Naive thymus-derived CD8-positive, alpha-beta T cell (primary cell): ENCODE measurements at places on chromosomes 12 and 14.

DNA sequence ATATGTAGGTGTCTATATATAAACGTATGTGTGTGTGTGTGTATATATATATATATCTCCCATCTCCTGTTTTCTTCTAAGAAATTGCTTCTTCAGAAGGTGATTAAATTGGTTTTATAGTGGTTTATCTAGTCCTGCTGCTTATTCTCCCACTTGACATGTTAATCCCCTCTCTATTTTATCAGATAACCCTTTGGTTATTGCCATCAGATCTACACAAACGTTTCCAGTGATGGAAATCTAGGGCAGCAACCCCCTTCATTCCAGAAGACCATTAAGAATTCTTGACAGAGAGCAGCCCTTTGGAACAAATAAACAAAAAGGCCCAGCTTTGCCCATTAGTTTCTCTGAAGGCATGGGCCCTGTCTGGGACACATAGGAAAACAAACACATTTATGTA lies 34.2 kb upstream of the YARS2 start:
- H3K36me3 ChIP-seq = no peaks in the 10 kb centered on the region
- H3K27me3 ChIP-seq = peaks cover 8% of the 10 kb centered on the region
- no peak overlapping the region for H3K27ac ChIP-seq
- no peaks in the 10 kb centered on the region for H3K4me1 ChIP-seq
- H3K4me3 ChIP-seq = no peak overlapping the region
- no peak for DNase-seq

DNA sequence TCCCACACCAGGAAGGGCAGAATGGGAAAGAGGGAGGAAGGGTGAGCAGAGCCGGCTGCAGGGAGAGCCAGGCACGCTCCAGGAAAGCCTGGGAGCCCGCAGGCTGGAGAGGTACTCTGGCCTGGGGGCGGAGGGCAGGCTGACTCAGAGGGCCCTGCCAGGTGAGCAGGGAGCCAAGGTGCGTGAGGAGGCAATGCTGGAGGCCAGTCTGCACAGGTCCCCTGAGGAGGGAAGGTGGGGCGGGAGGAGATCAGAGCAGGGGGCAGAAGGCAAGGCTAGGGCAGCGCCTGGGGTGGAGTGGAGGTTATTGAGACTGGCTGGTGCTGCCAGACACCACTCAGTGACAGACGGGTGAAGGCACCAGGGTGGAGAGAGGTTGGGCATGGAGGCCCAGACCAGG lies 385.0 kb downstream of the BCL11B start:
- no peak overlapping the region for H3K27ac ChIP-seq
- no peaks in the 10 kb centered on the region for H3K27me3 ChIP-seq
- no peaks in the 10 kb centered on the region for H3K36me3 ChIP-seq
- H3K4me1 ChIP-seq = peaks cover 22% of the 10 kb centered on the region

- H3K27me3 ChIP-seq = peaks cover 15% of the 10 kb centered on the region
- no peak for DNase-seq
- H3K4me3 ChIP-seq = peak overlapping the region; percentile 50
- no peaks in the 10 kb centered on the region for H3K4me1 ChIP-seq
- peak overlapping the region; percentile 78 for H3K27ac ChIP-seq
- no peaks in the 10 kb centered on the region for H3K36me3 ChIP-seq
These were observed 73.4 kb upstream of the EIF5 start for GRCh38 chr14:103260629-103261124.

- DNase-seq = no peak
- H3K27ac ChIP-seq = peak overlapping the region; percentile 65
- no peaks in the 10 kb centered on the region for H3K36me3 ChIP-seq
- H3K4me1 ChIP-seq = peaks cover 37% of the 10 kb centered on the region
- H3K4me3 ChIP-seq = no peak overlapping the region
- no peaks in the 10 kb centered on the region for H3K27me3 ChIP-seq
These were observed 11.3 kb downstream of the MAPK1IP1L start for GRCh38 chr14:55062517-55063351.

- no peak for DNase-seq
- H3K36me3 ChIP-seq = no peaks in the 10 kb centered on the region
- H3K4me1 ChIP-seq = peaks cover 4% of the 10 kb centered on the region
- H3K27ac ChIP-seq = no peak overlapping the region
These were observed 10.2 kb downstream of the TBX5 start for GRCh38 chr12:114395755-114396152.

GRCh38 chr12:47894068-47894467 lies 10.7 kb downstream of the VDR start:
- H3K27ac ChIP-seq = no peak overlapping the region
- no peak for DNase-seq
- H3K4me3 ChIP-seq = no peak overlapping the region
- peaks cover 32% of the 10 kb centered on the region for H3K27me3 ChIP-seq
- no peaks in the 10 kb centered on the region for H3K36me3 ChIP-seq

DNA sequence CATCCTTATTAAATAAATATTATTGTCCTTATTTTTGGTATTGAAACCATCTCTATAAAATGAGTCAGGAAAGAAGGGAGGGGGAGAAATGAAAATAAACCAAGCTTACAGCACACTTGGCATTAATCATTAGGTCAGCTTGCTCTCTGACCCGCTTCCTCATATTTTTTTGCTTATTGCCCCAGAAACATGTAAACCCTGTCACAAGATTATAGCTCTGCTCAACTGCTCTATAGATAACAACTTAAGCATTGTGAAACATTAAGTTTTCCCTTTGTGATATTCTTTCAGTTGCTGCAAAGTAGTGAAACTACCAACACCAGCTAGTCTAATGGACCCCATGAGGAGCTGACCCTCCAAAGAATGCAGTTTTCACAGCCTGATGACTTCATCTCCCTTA lies 819.5 kb downstream of the SLC16A7 start:
- no peak for DNase-seq
- H3K36me3 ChIP-seq = no peaks in the 10 kb centered on the region
- H3K4me1 ChIP-seq = no peaks in the 10 kb centered on the region
- no peak overlapping the region for H3K4me3 ChIP-seq
- H3K27ac ChIP-seq = no peak overlapping the region

GRCh38 chr12:450438-450837 lies 9.3 kb upstream of the B4GALNT3 start:
- H3K36me3 ChIP-seq = no peaks in the 10 kb centered on the region
- no peak overlapping the region for H3K27ac ChIP-seq
- peaks cover 10% of the 10 kb centered on the region for H3K27me3 ChIP-seq
- no peak overlapping the region for H3K4me3 ChIP-seq
- DNase-seq = no peak
- peaks cover 3% of the 10 kb centered on the region for H3K4me1 ChIP-seq

DNA sequence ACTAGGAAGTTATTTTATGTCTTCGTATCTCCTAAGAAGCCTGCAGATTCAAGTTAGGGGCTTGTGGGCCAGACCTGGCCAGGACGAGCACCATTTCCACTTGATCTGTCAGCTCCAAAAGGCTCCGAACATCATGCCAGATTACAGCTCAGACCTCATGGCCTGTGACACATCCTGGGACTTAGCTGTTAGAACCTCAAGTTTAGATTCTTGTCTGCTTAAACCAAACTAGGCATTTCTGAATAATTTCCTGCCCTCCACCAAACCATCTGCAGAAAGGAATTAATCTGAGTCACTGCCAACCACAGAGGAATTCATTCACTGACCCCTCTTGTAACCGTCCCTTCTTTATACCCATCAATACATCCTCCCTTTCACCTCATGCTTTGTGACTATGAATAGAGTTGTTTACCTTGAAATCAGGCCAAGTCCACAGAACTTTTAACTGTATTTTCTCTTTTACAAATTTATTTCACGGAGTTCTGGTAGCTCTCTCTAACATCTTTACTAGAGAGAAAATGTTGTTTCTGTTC lies 120.3 kb downstream of the FBXL14 start:
- H3K27me3 ChIP-seq = no peaks in the 10 kb centered on the region
- no peaks in the 10 kb centered on the region for H3K4me1 ChIP-seq
- peaks cover 2% of the 10 kb centered on the region for H3K36me3 ChIP-seq
- H3K4me3 ChIP-seq = no peak overlapping the region

DNA sequence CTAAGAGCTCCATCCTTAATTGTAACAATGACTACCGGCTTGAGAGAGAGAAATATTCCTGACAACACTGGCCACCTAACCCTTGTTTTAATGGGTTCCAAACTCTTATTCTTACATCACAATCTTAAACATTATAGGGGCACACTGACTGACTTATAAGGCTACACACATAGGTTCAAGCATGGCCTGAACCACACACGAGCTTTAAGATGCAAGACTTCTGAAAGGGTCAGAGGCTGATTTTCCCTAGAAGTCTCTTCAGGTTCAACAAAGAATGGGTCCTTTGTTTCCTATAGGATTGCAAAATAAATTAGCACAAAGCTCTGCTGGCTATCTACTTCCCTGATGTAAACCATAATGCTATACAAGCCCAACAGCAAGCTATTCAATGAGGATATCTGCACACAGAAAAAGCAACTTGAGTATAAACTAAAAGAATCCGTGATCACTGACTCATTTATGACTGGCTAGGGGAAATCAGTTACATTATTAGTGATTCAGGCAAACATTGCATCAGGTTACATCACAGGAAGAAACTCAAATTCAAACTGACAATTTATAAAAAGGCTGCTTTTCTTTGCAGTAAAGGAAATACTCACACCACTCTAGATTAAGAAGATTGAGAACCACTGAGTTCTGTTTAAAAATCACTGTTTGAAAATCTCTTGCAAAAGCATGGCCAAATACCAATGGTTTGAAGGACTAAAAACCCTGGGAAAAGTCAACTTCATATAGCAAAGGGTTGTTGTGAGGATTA lies 8.5 kb downstream of the BTG1 start:
- peaks cover 65% of the 10 kb centered on the region for H3K36me3 ChIP-seq
- H3K4me3 ChIP-seq = peak overlapping the region; percentile 98
- peak overlapping the region; percentile 100 for H3K27ac ChIP-seq
- H3K4me1 ChIP-seq = peaks cover 54% of the 10 kb centered on the region
- DNase-seq = no peak
- H3K27me3 ChIP-seq = no peaks in the 10 kb centered on the region

DNA sequence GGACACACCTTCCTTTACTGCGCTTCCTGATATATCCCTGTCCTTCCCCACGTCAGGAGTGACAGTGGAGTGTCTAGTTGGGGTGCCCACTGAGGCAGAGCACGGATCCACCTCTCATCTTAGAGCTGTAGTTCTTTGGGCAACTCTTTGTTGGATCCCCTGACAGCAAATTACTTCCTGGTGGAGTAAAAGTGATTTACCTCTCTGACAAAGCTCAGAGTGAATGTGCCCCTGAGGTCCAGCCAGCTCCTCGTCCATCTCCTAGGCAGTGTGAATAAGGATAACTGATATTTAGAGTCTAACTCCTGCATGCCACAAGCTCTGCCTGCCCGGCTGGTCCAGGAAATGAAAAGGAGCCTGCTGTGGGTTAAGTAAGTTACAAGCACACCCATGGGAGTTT lies 16.0 kb downstream of the AHSA1 start:
- no peaks in the 10 kb centered on the region for H3K4me1 ChIP-seq
- no peak overlapping the region for H3K27ac ChIP-seq
- H3K36me3 ChIP-seq = peaks cover 10% of the 10 kb centered on the region
- H3K4me3 ChIP-seq = no peak overlapping the region

GRCh38 chr12:104637604-104638003 lies 180.9 kb downstream of the CHST11 start:
- H3K27me3 ChIP-seq = no peaks in the 10 kb centered on the region
- H3K27ac ChIP-seq = no peak overlapping the region
- H3K36me3 ChIP-seq = no peaks in the 10 kb centered on the region

GRCh38 chr14:57174466-57174865 lies 94.2 kb downstream of the EXOC5 start:
- DNase-seq = no peak
- H3K4me3 ChIP-seq = no peak overlapping the region
- H3K27me3 ChIP-seq = peaks cover 8% of the 10 kb centered on the region

GRCh38 chr12:115667116-115667515 lies 610.4 kb downstream of the MED13L start:
- no peaks in the 10 kb centered on the region for H3K36me3 ChIP-seq

- DNase-seq = peak; percentile 52
- peaks cover 15% of the 10 kb centered on the region for H3K36me3 ChIP-seq
- no peak overlapping the region for H3K4me3 ChIP-seq
- H3K27ac ChIP-seq = no peak overlapping the region
These were observed 9.9 kb downstream of the BCL7A start for GRCh38 chr12:122031342-122032216.

DNA sequence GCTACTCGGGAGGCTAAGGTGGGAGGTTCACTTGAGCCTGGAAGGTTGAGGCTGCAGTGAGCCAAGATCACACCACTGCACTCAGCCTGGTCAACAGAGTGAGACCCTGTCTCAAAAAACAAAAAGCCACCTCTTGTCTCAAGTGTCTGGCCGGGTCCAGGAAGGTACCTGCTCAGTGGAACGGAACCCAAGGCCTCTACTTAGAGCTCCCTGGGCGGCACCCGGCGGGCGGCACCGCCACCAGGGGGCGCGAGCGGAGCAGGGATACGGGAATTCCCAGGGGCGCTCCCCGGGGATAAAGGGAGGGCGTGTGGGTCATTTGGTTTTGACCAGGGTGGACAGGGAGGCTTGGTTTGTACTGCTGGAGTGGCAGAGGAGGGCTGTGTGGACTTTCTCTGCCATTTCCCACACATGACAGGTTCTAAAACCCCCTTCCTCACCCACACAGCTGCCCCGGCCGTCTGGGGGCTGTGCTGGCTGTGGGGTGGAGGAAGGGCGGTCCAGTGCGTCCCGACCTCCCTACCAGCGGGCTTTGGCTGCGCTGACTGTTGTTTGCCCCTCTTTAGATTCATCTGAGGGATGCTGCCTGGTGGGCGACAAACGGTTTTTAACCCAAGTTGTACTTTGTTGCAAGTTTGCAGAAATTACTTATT lies 91.4 kb downstream of the SETD3 start:
- H3K27ac ChIP-seq = no peak overlapping the region
- peaks cover 17% of the 10 kb centered on the region for H3K4me1 ChIP-seq
- peaks cover 3% of the 10 kb centered on the region for H3K27me3 ChIP-seq
- no peaks in the 10 kb centered on the region for H3K36me3 ChIP-seq

GRCh38 chr12:46886541-46887041 lies 60.8 kb upstream of the SLC38A4 start:
- H3K27ac ChIP-seq = no peak overlapping the region
- DNase-seq = no peak
- no peaks in the 10 kb centered on the region for H3K4me1 ChIP-seq
- H3K27me3 ChIP-seq = peaks cover 2% of the 10 kb centered on the region

- H3K4me1 ChIP-seq = peaks cover 27% of the 10 kb centered on the region
- no peaks in the 10 kb centered on the region for H3K27me3 ChIP-seq
- no peaks in the 10 kb centered on the region for H3K36me3 ChIP-seq
- no peak for DNase-seq
These were observed at the start of gene CRIP2 for GRCh38 chr14:105474483-105475268. TSS of gene CRIP2 (plus strand) at chr14:105474821. CDS start at chr14:105474863, 42 bp downstream.

- no peak overlapping the region for H3K27ac ChIP-seq
- peaks cover 10% of the 10 kb centered on the region for H3K4me1 ChIP-seq
- no peak for DNase-seq
- no peaks in the 10 kb centered on the region for H3K27me3 ChIP-seq
These were observed 1.5 kb upstream of the SLC39A2 start for GRCh38 chr14:20997564-20997963.

DNA sequence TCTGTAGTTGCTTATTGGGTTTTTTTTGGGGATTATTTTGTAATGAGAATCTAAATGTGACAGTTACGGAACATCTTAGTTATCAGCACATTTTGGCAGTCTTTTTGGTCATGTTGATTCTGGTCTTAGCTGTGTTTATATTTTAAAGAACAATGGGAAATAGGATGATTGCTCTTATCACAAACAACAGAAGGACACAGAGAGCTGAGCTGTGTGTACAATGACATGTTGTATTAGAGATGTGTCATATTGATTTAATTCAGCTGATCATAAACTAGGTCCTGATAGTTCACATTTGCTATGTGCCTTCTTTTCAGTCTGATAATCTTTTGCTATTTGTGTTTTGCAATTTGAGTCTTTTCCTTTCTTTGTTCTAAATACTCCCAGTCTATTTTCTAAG lies 781.7 kb downstream of the TRHDE start:
- H3K27me3 ChIP-seq = no peaks in the 10 kb centered on the region
- H3K4me3 ChIP-seq = no peak overlapping the region
